GOT3 (cell line): ENCODE measurements at places on chromosomes 2 and 18.

GRCh38 chr2:188645986-188646385, 328.2 kb upstream of the COL3A1 start:
- no peak for DNase-seq

DNA sequence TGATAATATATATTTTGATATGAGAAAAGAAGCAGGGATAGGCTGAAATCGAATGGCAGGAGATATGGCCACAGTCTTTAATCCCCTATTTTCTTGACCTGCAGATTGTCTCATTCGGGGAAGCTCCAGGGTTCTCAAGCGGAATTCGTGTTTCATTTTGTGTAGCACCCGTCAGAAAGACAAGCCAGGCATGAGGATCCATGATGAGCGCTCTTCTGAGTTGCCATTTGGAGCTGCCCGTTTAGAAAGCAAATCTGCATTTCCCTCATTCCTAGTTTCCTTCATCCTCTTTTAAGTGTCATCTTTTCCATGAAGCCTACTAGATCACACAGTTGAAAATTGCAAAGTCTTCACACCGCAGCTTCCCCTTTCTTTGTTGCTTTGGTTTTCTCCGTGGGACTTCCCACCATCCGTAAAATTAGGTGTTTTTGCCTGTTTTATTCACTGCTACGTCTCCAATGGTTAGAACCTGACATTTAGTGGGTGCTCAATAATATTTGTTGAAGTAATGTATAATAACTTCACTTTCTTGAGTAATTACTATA, 16.9 kb downstream of the HNMT start:
- DNase-seq: no peak

GRCh38 chr2:67797801-67798540, 264.8 kb downstream of the C1D start:
- no peak for DNase-seq

DNA sequence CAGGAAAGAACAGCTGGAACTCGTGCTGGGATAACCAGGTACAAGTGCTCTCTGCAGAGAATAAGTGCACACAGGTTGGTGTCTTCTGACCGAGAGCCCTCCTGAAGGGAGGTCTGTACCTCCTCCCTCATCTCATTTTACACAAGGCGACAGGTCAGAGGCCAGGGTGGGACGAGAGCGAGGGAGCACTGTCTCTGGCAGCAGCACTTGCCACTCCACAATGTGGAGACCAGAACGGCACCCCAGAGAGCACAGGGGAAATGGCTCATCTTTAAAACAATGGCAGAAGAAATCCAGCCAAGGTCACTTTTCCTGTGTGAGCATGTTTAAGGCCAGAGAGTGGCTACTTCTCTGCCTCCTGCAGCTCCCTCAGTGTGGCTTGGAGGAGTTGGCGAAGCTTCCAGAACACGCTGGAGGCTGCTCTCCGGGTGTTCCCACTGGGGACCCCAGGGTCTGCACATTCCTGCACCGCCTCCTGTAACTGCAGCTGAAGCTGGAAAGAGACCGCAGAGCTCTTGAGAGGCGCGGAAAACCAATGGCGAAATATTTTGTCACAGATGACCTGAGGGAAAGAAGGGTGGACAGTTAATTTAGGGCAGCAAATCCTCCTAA, 20.8 kb downstream of the DIPK1C start:
- no peak for DNase-seq

GRCh38 chr18:45106331-45106774, 425.7 kb downstream of the SETBP1 start:
- DNase-seq: no peak

DNA sequence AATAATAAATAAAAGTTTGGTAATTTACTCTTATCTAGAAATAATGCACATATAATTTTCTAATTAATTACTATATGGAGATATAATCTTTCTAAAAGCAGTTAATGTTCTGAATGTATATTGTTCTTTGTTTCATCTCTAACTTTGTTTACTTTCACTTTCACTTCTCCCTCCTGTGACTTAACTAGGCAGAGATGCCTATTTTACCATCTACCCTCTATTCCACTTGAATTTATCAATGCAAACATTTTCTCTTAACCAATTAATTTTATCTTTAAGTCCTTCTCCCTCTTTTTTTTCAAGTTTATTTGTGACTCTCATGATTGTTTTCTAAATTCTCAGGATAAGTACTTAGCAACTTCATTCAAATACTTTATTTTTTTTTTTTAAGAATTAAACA, 55.1 kb upstream of the IL1RL1 start:
- no peak for DNase-seq

DNA sequence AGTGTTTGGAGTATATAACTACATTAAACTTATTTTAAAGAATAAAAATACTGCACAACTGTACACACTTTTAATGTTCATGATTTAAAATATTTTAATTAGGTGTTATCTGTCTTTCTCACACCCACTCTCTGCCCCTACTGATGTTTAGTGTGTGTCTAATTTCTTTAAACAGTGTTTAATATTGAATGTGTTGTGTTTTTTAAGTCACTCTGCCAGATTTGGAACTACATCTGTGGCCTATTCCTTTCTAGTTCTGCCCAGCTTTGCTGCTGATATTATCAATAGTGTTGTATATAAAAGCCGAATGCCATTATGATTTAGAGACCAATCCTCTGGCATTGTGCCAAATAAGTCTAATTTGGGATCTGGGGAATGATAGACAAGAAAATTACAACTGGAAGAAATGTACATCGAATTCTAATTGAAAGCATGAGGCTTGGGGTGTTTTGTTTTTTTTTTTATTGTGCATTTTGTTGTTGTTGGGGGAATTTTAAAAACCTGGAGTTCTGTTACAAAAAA, 398.0 kb downstream of the CPS1 start:
- no peak for DNase-seq
